ENCODE measurements at places on chromosomes 6 and 20.

DNA sequence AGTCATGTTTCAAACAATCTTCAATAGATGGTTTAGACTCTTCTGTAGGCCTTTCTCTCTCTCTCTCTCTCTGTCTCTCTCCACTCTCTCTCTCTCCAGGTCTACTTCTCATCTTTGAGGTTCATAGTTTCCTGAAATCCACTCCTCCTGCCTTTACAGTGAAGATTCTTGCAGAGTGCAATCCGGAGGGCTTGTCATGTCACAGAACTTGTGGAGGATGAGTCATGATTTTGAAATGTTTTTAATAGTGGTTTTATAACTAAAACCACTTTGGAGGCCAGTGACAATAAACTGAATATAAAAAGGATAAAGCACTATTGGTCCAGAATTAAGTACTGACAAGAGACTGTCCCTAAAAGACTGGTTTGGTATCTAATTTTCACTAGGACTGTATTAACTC is 156.3 kb downstream of the KIF6 start:
- DNase-seq = no peak

- DNase-seq = no peak
Measured at GRCh38 chr20:47926731-47927130, 141.4 kb upstream of the SULF2 start.

- DNase-seq = no peak
Measured at GRCh38 chr6:74853991-74854390, 351.9 kb downstream of the COL12A1 start.

DNA sequence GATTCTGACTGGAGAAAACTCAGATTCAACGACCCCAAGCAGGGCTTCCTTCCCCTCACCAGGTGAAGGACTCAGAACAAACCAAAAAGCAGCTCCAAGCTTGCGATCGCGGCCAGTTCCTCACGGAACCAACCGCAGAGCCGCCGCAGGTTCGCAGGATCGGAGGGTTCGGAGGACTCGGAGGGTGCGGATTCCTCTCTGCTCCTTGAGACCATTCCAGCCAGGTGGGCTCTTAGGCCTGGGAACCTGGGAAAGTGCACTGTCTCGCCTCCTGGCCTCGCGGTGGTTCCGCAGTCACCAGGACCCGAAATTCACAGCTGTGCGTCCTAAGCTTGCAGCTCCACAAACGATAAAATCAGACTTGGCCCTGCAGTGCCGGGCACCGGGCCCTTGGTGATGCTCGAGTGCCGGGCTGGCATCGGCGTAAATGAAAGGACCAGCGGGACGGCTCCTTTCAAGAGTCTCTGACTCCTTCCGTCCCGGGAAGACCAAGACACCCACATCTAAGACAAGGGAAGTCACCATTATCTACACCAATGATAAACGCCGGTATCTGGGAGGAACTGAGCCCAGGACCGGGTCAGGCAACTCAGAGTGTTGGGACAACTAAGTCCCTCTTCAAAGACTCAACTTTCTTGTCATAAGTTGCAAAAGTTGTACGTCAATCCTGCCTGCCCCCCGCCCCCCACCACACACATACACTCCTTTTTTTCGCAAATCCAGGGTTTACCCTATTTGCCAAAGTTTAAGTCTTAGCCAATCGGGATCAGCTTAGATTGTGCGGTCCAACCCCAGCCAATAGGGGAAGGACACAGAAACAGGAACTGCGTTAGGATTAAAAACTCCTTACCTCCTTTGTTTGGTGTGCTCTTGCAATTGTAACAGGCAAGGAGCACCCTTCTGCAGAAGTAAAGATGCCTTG is 69.8 kb upstream of the PRSS16 start:
- peak; percentile 63 for DNase-seq

- DNase-seq = no peak
Measured at GRCh38 chr20:45347936-45348778, at the start of gene SDC4. Gene SDC4, minus strand, starts transcription at chr20:45348424. Its CDS starts 40 bp downstream, at chr20:45348384.

- no peak for DNase-seq
Measured at GRCh38 chr20:25251019-25251418, 3.1 kb downstream of the PYGB start.

DNA sequence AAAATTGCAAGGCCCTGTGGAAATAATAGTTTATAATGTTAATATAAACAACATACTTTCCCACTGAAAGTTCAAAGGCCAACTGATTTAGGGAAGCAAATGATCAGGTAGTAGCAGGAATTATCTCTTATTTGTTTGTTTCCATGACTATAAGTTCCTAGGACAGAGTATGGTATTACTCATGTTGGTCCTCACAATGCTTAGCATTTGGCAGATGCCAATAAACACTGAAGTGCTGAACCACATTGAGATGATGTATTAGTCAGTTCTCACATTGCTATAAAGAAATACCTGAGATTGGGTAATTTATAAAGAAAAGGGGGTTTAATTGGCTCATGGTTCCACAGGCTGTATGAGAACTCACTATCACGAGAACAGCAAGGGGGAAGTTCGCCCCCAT is 129.6 kb upstream of the NUP153 start:
- no peak for DNase-seq

DNA sequence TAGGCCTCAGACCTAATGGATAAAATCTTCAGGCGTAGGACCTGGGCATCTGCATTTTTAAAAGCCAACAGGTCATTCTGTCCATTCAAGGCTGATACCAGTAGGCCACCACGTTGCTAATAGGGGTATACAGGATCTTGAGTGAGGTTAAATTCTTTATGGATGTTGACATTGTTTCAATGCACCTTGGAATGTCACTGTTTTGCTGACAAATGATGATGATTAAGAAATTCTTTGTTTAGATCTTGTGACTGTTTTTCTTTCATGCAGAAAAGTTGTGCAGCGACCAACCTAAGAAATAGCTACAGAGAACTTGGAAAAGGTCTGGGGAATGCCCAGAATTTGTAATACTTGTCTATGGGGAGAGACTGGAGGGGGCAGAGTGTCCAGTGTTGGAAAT is 101.1 kb upstream of the CLDN20 start:
- DNase-seq = no peak

DNA sequence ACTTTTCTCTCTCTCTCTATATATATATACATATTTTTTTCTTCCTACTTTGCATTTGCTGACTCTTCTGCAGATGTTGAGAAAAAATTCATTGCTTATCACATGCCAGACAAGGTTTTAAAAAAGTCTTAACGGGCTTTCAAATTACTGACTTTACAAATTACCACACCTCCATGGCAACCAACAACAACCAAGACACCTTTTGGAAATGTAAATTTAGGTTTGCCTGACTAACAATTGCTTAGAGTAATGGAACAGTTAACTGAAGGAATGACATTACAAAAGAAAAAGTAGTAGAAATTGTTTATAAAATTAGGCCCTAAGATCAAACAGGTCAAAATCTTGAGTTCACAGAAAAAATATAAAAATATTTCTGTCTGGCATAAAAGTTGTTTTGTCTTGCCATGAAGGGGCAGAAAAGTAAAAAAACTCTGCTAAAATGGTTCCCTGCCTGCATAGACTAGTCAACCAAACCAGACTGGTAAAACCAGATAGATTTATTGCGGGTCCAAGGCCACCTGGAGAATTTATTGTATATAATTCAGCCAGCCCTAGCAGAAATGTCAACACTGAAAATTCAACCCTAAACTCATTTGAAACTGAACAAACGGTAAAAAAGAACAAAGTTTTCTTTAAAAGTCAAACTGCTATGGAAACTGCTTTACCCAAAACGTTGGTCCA is 92.8 kb upstream of the FRMD1 start:
- DNase-seq = no peak

GRCh38 chr20:33940666-33941065 is 53.0 kb upstream of the RALY start:
- no peak for DNase-seq

- no peak for DNase-seq
Measured at GRCh38 chr6:118706702-118707101, 55.3 kb upstream of the CEP85L start.

DNA sequence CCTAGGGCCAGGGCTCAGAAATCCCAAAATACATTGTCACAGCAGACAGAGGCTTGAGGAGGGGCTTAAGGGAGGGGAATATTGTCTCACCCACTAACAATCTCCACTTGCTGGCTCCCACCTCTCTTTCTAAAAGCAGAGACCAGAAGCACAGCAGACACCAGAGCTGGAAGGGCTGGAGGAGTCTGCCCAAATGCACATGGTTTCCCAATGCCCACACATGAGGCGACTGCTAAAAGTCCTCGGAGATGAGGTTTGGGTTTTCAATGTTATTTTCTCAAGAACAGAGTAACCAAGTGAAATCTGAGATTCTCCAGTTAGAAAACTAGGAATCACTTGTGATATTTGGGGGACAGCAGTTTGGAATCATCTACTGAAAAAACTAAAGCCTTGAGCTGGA is 325.6 kb upstream of the JARID2 start:
- no peak for DNase-seq
